ENCODE measurements at places on chromosomes 1 and 21.

GRCh38 chr1:78143152-78143551, 97.4 kb downstream of the GIPC2 start:
- no peak for DNase-seq

GRCh38 chr1:160451119-160451858, 50.9 kb downstream of the VANGL2 start:
- no peak for DNase-seq

- DNase-seq, result no peak
Measured at GRCh38 chr1:236207121-236207520, 64.8 kb downstream of the GPR137B start.

- no peak for DNase-seq
Measured at GRCh38 chr1:34529935-34530859, 224.7 kb upstream of the GJB5 start.

DNA sequence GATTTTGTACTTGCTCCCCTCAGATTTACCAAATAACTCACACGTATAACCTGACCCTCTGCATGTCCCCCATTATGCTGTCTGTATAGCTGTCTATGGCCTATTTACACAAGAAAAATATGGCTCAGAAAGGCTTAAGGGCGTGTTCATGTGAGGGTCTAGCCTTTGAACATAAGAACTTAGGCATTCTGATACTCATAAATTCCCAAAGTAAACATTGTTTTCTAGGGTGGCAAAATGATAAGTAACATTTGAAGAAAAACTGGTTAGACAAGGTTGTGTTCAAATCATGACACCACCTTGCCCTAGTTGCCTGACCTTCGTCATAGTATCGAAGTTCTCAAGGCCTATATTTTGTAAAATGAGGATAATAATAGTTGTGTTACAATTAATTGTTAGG, 394.6 kb downstream of the LRRIQ3 start:
- no peak for DNase-seq

- DNase-seq, result no peak
Measured at GRCh38 chr1:97379387-97380075, 541.3 kb downstream of the DPYD start.

GRCh38 chr1:151176514-151177045, 799 bp upstream of the TMOD4 start:
- no peak for DNase-seq

DNA sequence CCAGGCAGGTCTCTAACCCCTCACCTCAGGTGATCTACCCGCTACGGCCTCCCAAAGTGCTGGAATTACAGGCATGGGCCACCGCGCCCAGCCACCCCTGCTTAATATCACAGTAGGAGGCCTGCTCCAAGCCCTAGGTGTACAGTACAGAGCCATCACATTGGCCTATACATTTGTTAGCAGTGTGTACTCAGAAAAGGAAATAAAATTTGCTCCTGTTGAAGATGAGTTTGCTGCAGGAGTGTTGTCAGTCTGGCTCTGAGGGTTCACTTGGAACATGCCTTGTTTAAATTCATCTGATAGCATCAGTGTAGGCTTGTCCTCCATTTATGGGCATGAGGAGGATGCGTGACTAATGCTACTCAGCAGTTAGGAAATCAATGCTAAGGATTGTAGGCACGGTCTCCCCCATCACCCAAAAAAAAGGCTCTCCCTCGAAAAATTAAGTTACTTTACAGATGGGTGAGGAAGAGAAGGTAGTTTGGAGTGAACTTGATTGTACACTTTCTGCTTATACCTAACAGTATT, 4.6 kb upstream of the ENAH start:
- no peak for DNase-seq

DNA sequence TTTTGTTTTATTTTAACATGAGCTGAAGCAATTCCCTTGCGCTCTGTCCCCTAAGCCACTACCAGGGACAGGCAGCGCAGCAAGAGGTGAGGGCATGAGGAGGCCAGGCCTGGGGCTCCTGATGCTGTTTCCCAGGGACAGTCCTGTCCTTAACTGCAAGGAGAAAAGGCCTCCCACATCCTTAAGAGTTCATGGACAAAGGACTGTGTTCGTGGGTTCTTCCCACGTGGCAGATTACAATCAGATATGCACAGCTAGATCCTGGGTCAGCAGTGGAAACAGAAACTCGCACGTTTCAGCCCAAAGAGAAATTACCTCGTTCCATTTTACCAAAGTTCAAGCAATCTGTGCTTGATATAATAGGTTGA, 85.8 kb downstream of the MIS18A start:
- DNase-seq, result no peak

DNA sequence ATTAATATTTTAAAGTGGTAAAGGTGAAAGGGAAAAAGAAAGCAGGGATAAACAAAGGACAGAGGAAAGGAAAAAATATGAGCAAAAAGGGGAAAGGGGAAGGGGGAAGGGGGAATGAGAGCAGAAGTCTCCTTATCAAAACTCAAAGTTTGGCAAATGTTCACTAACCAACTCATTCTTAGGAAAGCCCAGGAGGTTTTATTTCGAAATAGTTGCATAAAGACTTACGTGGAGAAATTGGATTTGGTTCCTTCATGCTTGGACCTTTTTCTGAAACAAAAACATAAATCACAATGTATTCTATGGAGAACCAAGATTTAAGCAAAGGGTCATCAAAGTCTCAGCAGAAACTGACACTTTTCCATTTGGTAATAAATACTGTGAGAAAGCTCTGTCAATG, 188.1 kb downstream of the TGFBR3 start:
- no peak for DNase-seq

GRCh38 chr1:56921479-56921878, 44.3 kb downstream of the C8B start:
- DNase-seq, result no peak

DNA sequence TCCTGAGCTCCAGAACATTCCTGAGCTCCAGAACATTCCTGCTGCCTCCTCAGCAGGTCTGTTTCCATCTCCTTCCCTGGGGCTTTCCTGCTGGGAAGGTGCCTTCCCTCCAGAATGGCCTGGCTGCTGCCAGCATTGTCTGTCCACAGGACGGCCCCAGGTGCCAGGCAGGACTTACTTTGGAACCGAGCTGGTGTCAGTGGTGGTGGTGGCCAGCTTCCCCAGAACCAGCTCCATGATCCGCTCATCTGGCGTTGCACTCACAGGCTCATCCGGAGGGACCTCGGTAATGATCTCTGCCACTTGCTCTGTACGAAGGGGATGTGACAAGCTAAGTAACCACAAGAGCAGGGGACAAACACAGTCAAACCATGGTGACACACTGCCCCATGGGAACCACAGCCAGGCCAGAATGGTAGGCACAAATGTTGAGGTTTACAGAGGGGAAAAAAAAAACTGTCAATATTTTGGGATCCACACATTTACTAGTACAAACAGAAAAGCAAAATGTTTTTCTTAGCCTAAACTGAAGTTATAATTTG, 41.3 kb downstream of the PRDM15 start:
- DNase-seq, result no peak

GRCh38 chr21:37627074-37627473, 260.5 kb downstream of the DYRK1A start:
- DNase-seq, result no peak

GRCh38 chr1:119772298-119772697, 3.6 kb upstream of the HMGCS2 start:
- DNase-seq, result no peak

- no peak for DNase-seq
Measured at GRCh38 chr1:168529518-168529917, 14.3 kb downstream of the XCL2 start.

DNA sequence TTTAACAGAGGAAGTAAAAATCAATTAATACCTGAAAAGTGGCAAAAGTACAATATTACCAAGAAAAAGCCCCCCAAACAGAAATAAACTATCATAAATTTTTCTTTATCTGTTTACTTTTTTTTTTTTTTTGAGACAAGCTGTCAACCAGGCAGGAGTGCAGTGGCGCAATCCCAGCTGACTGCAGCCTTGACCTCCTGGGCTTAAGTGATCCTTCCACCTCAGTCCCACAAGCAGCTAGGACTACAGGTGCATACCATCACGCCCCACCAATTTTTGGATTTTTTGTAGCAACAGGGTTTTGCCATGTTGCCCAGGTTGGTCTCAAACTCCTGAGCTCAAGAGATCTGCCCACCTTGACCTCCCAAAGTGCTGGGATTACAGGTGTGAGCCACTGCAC, 8.0 kb downstream of the TFB2M start:
- no peak for DNase-seq

DNA sequence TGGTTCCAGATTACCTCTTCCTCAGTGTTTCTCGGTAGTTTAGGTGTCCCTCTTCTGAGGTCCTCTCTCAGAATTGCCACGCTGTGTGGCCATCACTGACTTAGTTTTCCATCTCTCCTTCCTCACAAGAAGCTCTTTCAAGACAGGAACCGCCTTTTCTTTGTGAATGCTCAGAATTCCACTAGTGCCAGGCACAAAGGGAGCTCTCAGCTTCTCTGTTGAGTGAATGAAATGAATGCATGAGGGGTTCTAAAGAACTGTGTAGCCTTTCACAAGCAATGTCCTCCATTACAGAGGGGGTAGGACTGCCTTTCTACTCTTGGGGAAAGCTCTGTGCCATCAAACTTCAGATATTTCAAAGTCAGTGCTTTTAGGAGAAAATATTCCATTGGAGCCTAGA, 546.8 kb downstream of the RWDD3 start:
- DNase-seq, result no peak

GRCh38 chr1:50940291-50940690, 19.8 kb downstream of the FAF1 start:
- DNase-seq, result no peak

DNA sequence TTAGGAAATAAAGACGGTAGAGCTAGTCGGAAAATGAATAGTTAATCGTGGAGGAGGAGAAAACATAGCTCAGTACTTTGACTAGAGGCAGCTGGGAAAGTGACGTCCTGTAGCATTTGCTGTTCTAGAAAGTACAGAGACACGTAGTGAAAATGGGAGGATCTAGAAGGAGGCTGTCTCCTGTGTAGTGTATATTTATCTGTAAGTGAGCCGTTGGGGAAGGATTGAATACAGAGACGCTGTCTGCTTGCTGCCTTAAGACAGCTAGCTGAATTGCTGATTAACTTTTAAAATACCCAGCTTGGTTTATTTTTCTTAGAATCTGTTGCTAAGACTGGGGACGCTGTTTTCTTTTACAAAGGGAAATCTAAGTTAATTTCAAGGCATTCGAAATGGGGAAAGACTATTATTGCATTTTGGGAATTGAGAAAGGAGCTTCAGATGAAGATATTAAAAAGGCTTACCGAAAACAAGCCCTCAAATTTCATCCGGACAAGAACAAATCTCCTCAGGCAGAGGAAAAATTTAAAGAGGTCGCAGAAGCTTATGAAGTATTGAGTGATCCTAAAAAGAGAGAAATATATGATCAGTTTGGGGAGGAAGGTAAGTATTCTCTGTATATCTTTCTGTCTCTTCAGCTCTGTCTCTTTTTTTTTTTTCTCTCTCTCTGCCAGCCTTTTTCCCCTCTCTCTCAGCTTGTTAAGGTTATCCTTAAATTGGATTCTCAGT, at the start of gene DNAJB4:
Gene DNAJB4, plus strand, starts transcription at position 221 of the 729 bp plus-strand sequence. Its CDS starts 172 bp downstream, at position 393.
- peak; percentile 63 for DNase-seq

- no peak for DNase-seq
Measured at GRCh38 chr1:116882866-116883265, 26.9 kb upstream of the PTGFRN start.

- DNase-seq, result no peak
Measured at GRCh38 chr1:208446271-208446691, 202.1 kb upstream of the PLXNA2 start.

DNA sequence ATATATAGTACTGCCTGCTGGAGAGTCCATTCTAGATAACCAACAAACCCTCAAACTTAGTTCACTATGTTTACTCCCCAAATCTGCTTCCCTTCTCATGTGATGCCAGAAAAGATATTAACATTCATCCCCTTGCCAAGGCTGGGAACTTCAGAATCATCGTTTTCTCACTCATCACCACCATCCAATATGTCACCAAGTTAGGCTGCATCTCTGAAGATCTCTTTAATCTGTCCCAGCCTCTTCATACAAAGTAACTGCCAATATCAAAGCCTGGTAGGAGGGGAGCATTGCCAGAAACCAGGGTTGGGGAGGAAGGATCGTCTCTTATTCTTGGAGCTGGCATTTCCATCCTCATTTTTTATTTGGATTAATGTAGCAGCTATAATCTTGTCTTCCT, 71.6 kb downstream of the XCL2 start:
- no peak for DNase-seq

DNA sequence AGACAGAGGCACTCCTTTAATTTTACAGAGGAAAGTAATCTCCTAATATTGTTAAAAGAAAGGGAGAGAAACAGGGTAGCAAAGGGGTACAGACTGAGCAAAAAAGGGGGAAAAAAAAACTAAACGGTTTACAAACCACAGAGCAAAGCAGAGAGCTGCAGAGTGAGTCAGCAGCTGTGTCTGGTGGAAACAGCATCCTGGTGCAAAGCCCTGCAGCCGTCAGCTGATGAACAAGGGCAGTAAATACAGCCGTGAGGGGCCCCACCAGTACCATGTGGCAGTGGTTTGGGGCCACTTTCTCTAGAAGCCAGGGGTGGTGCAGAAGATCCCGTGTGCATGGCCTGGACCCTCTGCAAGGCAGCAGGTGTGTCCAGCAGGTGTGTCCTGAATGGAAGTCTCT, 111.3 kb downstream of the ERG start:
- DNase-seq, result no peak
